ENCODE measurements at places on chromosomes 2 and 18.

- DNase-seq: no peak
Observed at GRCh38 chr2:74927621-74928020, 30.8 kb upstream of the POLE4 start.

GRCh38 chr2:62768615-62769014 lies 63.1 kb downstream of the EHBP1 start:
- DNase-seq: no peak

- no peak for DNase-seq
Observed at GRCh38 chr2:164023896-164024295, 288.1 kb upstream of the FIGN start.

GRCh38 chr2:18387441-18388206 lies 172.8 kb downstream of the RDH14 start:
- peak; percentile 33 for DNase-seq

- no peak for DNase-seq
Observed at GRCh38 chr2:24830786-24831185, 37.6 kb downstream of the CENPO start.

DNA sequence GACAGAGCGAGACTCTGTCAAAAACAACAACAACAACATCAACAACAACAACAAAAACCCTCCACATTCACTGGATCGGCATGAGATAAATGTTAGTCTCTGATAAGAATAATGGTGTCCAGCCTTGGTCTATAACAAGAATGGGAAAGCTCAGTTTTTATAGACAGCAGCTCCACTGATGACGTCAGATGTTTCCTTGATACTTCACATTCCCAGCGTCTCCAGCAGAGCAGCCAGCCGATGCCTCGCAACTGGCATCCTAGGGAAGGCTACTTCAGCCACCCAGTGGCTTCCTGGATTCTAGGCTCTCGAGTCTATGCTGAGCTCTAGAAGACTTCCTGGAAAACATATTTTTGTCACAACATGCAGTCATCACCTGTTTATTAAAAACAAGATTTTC lies 271.4 kb upstream of the SMIM21 start:
- DNase-seq: no peak

DNA sequence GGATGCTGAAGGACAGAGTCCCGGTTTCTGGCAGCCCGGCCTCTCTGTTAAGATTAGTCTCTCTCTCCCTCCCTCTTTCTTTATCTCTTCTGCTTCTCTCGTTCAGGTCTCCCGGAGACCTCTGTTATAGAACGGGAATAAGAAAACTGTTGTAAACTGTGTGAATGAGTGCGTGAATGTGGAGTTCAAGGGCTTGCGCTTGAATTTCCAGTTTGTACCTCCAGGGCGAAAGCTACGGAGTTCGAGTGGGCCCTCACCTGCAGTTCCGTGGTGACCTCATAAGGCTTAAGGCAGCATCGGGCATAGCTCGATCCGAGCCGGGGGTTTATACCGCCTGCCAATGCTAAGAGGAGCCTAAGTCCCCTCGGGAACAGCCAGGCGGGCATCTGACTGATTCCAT lies 26.4 kb downstream of the SKA1 start:
- DNase-seq: no peak

GRCh38 chr2:36277146-36277808 lies 78.3 kb upstream of the CRIM1 start:
- no peak for DNase-seq

DNA sequence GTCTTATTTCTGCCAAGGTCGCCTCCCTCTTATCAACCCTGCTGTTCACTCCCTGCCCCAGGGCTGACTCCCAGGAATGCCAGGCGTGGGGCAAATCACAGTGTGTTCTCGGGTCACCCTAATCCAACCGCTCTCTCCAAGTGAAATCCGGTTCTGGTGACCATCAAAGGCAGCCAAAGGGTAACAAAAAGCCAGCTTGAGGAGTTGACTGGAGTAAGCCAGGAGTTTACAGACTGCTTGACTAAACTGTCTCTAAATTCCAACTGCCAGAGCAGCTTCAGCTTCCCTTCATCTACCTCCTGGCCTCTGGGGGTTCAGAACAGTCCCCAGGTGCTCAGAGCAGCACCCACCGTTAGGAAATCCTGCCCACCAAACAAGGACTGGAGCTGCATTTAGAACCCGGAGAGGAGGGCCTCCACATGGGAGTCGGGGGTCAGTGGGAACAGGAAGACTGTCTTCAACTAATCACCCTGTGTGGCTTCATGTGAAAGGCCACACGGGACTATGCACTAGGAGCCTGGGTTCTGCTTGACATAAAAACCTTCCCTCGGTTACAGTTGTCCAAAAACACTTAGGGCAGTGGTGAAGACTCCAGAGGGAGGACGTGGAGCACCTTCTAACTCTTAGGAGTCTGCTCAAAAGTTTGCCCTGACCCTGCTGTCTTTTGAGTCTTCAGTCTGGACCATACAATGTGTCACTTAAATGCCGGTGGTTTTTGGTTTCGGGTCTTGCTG lies 24.2 kb upstream of the MCFD2 start:
- DNase-seq: no peak

DNA sequence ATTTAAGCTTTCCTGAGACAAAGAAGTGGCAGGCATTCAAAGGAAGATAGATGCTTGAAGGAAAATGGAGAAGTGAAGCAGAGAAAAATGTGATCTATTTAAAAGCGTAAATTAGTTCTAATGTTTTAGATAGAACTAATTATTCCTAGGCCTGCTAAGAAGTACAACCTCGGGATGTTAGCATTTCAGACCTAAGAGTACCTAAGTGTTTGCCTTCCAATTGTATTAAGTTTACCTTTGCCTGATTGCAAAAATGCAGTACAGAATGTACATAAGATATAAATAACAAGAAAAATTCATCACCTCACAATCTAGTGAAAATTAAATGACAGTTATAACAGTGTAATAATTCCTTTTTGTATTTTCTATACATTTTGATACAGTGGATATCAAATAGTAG lies 71.1 kb upstream of the HNMT start:
- no peak for DNase-seq

- DNase-seq: no peak
Observed at GRCh38 chr18:6382963-6383362, 31.7 kb downstream of the L3MBTL4 start.

DNA sequence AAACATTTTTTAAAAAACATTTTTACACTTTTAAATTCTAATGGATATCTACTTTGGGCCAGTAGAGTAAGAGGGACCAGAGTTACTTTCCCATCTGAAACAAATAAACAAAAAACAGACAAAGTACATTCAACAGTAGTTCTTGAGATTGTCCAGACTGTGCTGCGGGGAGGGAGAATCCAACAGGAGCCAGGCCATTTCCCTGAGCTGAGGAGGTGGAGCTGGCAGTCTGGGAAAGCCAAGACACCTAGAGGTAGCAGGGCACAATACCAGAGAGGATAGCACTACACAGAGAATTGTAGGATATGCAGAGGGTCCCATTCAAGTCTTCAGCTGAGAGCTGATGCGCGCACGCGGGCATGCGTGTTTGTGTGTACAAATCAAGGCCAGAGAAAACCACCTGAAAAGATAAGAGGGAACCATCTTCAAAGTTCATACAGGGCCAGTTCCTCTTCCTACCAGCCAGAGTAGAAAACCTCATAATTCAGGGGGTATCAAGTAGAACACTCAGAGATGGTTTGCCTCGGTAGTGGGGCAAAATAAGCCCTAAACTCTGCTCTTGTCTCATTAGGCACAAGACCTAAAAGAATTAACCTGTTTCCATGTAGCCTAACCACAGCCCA lies 44.0 kb downstream of the PTRHD1 start:
- no peak for DNase-seq

- no peak for DNase-seq
Observed at GRCh38 chr2:21146638-21147037, 22.9 kb downstream of the TDRD15 start.

DNA sequence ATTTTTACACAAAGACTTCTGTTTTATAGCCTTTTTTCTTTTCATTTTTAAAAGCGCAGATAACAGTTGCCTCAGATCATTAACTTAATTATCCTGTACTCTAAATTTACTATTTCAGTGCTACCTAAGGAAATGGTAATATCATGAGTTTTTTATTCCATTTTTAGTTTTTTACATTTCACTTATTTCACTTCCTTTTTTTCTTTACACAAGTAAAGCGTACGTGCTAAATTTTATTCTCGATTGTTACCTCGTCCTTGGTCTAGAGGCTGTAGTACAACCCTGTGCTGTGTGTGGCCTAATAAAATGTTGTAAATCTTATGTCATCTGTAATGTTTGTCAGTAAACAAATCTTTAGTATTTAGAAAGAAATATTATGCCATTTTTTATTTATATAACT lies 49.2 kb downstream of the CRIM1 start:
- DNase-seq: peak; percentile 21

GRCh38 chr2:24708537-24709152 lies 84.5 kb downstream of the PTRHD1 start:
- DNase-seq: no peak

GRCh38 chr2:107801498-107801897 lies 25.2 kb upstream of the RGPD4 start:
- DNase-seq: no peak

GRCh38 chr2:4597400-4597799 lies 894.0 kb downstream of the DCDC2C start:
- no peak for DNase-seq

GRCh38 chr2:76323381-76323780 lies 612.7 kb upstream of the GCFC2 start:
- no peak for DNase-seq

- DNase-seq: no peak
Observed at GRCh38 chr2:199452260-199452990, 5.3 kb downstream of the SATB2 start.

DNA sequence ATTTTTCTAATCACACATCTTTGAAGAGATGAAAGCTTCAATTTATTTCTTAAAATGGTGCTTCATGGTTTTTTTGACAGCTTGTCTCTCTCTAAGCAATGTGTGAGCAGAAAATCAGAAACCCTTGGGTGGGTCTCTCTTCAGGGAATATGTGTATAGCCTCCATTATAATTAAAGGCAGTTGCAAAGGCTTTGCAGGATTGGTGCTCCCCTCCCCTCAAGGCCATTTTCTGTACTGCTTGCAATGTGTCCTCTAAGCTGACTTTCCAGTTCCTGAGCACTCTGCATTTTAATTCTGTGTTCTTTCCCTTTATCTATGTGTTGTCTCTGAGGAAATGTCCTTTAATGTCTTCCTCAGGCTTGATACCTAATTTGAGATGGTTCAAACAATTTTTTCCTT lies 172.6 kb downstream of the DPP4 start:
- DNase-seq: no peak

DNA sequence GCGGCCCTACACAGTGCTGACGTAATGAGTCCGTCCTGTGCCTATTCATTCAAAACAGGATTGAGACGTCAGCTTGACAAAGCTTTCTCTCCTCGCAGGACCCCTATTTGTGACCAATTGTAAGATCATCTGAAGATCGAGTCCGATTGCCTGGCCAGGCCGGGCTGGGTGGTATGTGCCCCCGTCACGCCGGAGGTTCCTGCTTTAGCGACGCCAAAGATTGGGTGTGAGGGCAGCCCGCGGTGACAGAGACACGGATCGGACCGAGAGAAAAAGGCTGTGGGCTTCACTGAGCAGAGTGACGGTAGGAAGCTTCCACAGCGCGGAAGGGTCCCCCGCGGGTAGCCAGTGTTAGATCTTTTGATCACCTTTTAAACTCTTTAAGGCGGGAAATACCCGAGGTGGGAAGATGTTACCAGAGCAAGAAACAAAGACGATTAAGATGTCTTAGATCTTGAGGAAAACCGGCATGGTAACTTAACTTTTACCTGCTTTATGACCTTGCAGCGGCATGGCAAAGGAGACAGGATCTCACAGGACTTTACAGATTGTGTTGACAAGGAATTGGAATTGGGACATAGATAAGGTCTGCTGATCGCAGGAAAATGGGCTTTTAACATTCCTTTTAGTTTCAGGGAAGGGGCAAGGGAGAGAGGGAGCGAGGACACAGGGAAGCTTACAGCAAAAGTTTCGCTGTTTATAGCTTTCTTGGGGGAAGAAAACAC lies 220.0 kb downstream of the METTL4 start:
- no peak for DNase-seq

GRCh38 chr2:131122496-131122895 lies 17.4 kb downstream of the PLEKHB2 start:
- DNase-seq: no peak

- DNase-seq: no peak
Observed at GRCh38 chr2:238584617-238585016, 157.9 kb downstream of the ASB1 start.

GRCh38 chr18:54031243-54031642 lies 193.2 kb downstream of the MBD2 start:
- no peak for DNase-seq

GRCh38 chr2:98378901-98379300 lies 32.6 kb downstream of the CNGA3 start:
- DNase-seq: no peak

- DNase-seq: no peak
Observed at GRCh38 chr2:72008608-72009007, 139.1 kb downstream of the CYP26B1 start.

DNA sequence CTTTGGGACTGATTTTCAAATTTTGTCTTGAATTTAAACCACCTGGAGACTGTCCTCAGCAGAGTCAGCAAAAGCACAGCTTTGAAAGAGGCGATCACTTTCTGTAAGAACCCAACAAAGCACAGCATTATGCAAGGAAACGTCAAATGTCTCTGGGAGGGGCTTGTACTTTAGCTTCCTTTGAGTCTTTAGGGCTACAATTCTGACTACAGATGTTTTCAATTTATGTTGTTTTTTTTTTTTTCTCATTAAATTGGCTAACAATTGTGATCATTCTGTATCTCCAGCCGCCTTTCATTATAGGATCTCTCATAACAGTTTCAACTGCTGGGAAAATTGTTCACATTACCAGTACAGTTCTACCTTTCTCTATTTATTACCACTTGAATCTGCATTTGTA lies 48.3 kb downstream of the COL3A1 start:
- no peak for DNase-seq

DNA sequence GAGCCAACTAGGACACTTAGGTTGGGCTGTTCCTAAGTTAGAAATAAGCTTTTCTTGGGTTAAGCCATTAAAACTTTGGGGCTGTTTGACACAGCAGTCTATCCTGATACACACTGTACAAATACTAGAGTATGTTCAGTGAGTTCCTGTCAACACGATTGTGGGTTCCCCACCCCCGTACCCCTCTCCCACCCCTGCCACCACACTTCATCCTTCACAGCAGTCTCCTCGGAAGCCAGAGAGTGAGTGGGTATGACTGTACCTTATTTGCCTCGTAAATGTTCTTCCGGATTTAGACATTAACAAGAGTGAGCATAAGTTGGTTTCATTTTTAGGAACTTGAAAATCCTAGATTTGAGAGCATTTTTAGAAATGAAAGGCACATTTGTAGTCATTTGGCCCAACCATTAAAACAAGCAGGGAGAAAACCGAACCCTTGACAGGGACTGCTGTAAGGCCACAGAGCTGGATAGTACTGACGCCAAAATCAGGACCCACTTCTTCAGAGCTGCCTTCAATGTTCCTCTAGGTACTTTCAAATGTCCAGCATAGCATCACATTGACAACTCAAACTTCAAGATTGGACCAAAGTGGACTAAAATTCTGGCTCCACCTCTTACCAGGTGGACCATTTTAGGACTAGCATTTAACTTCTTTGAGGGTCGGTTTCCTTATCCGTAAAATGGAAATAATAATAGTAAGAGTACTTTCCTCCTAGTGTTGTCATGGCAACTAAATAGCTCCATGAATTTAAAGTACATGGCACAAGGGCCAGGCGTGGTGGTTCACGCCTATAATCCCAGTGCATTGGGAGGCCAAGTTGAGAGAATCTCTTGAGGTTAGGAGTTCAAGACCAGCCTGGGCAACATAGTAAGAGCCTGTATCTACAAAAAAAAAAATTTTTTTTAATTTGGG lies 166.3 kb upstream of the SERTAD2 start:
- DNase-seq: peak; percentile 27

- no peak for DNase-seq
Observed at GRCh38 chr2:181462033-181462432, 4.8 kb downstream of the ITGA4 start.

All from naive B cell (primary cell).